Pancreas (tissue), 10 donors: ENCODE measurements at places on chromosomes 1 and 21. TPM values are rescaled to one million over a fixed set of nuclear protein-coding genes. Genes with fewer than 3 reads are reported as not detected.

MTARC2 gene
- 16.6 TPM for total RNA-seq

FAM151A gene
- total RNA-seq, result not detected

LIN28A gene
- not detected for total RNA-seq

KIF21B gene
- total RNA-seq, result 0.88 TPM

FLG2 gene
- not detected for total RNA-seq

TRNP1 gene
- total RNA-seq, result 14.2 TPM

GRCh38 chr1:22760455-22760854 is 49.8 kb downstream of the EPHB2 start:
- H3K4me3 ChIP-seq, result no peak overlapping the region
- no peak for DNase-seq
- H3K27ac ChIP-seq, result no peak overlapping the region
- H3K4me1 ChIP-seq, result no peaks in the 10 kb centered on the region

DNA sequence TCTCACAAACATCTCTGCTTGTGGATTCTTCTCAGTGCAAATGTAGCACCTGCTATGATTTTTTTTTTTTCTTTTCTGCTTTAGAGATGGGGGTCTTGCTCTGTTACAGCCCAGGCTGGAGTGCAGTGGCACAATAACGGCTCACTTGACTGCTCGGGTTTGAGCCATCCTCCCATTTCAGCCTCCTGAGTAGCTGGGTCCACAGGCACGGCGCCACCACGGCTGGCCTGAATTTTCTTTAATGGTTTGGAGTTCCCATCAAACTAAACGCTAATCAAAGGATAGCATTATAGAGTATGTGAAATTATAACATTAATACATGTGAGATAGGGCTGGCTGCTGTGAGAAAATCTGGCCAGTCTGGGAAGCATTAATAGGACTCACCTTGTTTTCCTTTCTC is 7.2 kb upstream of the PTGER3 start:
- H3K27ac ChIP-seq, result no peak overlapping the region
- DNase-seq, result no peak
- no peak overlapping the region for H3K4me3 ChIP-seq
- peaks cover 9% of the 10 kb centered on the region for H3K36me3 ChIP-seq

GRCh38 chr1:33872683-33873082 is 8.8 kb downstream of the HMGB4 start:
- no peak overlapping the region for H3K4me3 ChIP-seq
- H3K4me1 ChIP-seq, result no peaks in the 10 kb centered on the region
- no peak overlapping the region for H3K27ac ChIP-seq

- no peaks in the 10 kb centered on the region for H3K36me3 ChIP-seq
- no peak overlapping the region for H3K27ac ChIP-seq
- no peak for DNase-seq
Measured at GRCh38 chr1:182791281-182792179, 2.0 kb downstream of the NPL start.

GRCh38 chr1:51624855-51625254 is 8.0 kb downstream of the OSBPL9 start:
- no peak overlapping the region for H3K4me3 ChIP-seq
- H3K27ac ChIP-seq, result no peak overlapping the region
- no peaks in the 10 kb centered on the region for H3K36me3 ChIP-seq
- no peaks in the 10 kb centered on the region for H3K27me3 ChIP-seq

- no peaks in the 10 kb centered on the region for H3K4me1 ChIP-seq
- H3K4me3 ChIP-seq, result no peak overlapping the region
- no peak overlapping the region for H3K27ac ChIP-seq
- no peak for DNase-seq
- H3K27me3 ChIP-seq, result no peaks in the 10 kb centered on the region
Measured at GRCh38 chr1:211741788-211742187, 66.4 kb upstream of the NEK2 start.

- DNase-seq, result no peak
- H3K36me3 ChIP-seq, result peaks cover 13% of the 10 kb centered on the region
- H3K27me3 ChIP-seq, result no peaks in the 10 kb centered on the region
- H3K27ac ChIP-seq, result no peak overlapping the region
Measured at GRCh38 chr1:1262071-1262470, 11.6 kb downstream of the UBE2J2 start.

DNA sequence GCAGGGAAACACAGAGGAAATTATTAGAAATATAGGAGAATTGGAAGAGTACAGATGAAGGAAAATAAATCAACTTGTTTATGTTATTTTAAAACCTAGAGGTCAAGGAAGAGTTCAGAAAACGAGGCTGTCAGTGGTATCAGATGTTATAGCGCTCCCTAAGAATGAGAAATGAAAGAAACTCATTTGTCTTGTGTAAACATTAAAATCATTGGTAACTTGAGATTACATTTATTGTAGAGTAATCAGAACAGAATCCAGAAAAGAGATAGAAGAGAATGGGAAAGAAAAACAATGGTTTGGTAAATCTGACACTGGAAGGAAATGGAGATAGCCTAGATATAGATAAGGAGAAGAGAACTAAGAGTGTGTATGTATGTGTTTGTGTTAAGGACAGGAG is 106.4 kb downstream of the ATF6 start:
- no peaks in the 10 kb centered on the region for H3K27me3 ChIP-seq
- H3K4me1 ChIP-seq, result no peaks in the 10 kb centered on the region
- no peak overlapping the region for H3K4me3 ChIP-seq
- H3K27ac ChIP-seq, result no peak overlapping the region

DNA sequence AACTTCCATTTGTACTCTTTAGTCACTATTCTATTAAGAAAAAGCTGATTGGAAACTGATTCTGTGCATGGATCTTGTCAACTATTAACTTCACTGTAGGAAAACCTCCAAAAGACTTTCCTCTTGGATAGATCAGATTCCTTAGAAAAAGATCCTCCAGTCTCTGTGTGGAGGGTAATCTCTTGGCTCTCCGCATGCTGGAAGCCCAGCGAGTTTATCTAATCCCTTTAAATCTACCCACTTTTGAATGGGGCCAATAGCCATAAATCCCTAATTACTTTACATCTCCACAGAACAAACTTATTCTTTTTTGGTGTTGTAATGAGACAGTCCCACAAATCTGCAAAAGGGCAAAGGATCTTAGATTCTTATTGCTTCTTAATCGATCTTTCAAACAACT is 1206.4 kb upstream of the ADGRL4 start:
- DNase-seq, result no peak
- H3K27ac ChIP-seq, result no peak overlapping the region
- no peaks in the 10 kb centered on the region for H3K27me3 ChIP-seq
- no peaks in the 10 kb centered on the region for H3K4me1 ChIP-seq

- no peaks in the 10 kb centered on the region for H3K27me3 ChIP-seq
- H3K4me3 ChIP-seq, result no peak overlapping the region
- DNase-seq, result no peak
- H3K27ac ChIP-seq, result no peak overlapping the region
- H3K4me1 ChIP-seq, result no peaks in the 10 kb centered on the region
Measured at GRCh38 chr1:243455760-243456651, 200.2 kb downstream of the SDCCAG8 start.

DNA sequence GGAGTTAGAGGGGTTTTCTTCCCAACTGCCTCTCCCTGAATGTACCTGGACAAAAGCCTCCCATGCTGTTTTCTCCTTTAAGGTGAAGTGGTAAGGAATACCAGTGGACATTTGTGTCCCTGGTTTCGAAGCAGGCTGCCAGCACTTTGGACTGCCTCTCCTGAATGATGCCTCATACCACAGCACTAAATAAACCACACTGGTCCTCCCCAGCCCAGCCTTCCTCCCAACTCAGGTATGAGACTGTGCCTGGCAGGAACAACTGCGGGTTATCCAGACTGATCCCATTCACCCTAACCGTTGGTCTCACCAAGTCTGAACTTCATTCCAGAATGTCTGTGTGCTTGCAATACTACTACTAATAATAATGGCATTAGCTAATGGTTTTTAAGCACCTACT is 9.3 kb downstream of the COQ8A start:
- no peak overlapping the region for H3K4me3 ChIP-seq
- no peaks in the 10 kb centered on the region for H3K27me3 ChIP-seq
- no peaks in the 10 kb centered on the region for H3K36me3 ChIP-seq
- H3K4me1 ChIP-seq, result peaks cover 33% of the 10 kb centered on the region

GRCh38 chr1:181001091-181001780 is 21.4 kb downstream of the STX6 start:
- no peak for DNase-seq
- no peaks in the 10 kb centered on the region for H3K27me3 ChIP-seq
- peaks cover 11% of the 10 kb centered on the region for H3K36me3 ChIP-seq
- H3K27ac ChIP-seq, result no peak overlapping the region
- no peak overlapping the region for H3K4me3 ChIP-seq

- no peak overlapping the region for H3K27ac ChIP-seq
- no peaks in the 10 kb centered on the region for H3K36me3 ChIP-seq
- H3K27me3 ChIP-seq, result no peaks in the 10 kb centered on the region
- H3K4me3 ChIP-seq, result no peak overlapping the region
- no peaks in the 10 kb centered on the region for H3K4me1 ChIP-seq
Measured at GRCh38 chr1:196400478-196401451, 207.5 kb downstream of the KCNT2 start.

DNA sequence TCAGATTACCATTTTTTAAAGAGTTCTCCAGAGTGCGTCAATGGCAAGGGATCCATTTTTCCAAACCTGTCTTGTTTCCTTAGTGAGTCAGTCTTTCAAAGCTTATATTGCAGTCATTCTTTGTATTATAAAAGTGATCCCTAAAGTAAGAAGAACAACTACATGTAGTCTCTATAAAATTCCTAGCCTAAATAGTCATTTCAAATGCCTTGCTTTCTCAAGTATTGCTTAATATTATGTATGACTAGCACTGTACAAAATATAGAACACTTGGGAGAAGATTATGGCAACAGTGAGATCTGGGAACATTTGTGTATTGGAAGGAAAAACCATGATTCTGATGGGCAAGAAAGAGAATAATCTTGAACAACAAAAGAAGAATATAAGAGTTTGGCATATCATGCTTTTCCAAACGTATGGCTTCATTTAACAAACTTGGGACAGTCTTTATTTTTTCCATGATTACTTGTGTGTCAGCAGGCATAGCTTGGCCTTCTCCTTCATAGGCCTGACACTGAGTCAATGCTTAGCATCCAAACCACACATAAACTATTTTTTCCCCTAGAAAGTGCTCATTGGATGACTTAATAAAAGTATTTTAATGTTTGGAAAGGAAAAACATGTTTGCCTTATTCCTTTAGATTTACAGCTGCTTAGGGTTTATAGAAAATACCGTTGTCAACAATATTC is 547.4 kb downstream of the LTN1 start:
- no peaks in the 10 kb centered on the region for H3K27me3 ChIP-seq
- H3K4me1 ChIP-seq, result no peaks in the 10 kb centered on the region
- no peak overlapping the region for H3K4me3 ChIP-seq
- no peaks in the 10 kb centered on the region for H3K36me3 ChIP-seq

DNA sequence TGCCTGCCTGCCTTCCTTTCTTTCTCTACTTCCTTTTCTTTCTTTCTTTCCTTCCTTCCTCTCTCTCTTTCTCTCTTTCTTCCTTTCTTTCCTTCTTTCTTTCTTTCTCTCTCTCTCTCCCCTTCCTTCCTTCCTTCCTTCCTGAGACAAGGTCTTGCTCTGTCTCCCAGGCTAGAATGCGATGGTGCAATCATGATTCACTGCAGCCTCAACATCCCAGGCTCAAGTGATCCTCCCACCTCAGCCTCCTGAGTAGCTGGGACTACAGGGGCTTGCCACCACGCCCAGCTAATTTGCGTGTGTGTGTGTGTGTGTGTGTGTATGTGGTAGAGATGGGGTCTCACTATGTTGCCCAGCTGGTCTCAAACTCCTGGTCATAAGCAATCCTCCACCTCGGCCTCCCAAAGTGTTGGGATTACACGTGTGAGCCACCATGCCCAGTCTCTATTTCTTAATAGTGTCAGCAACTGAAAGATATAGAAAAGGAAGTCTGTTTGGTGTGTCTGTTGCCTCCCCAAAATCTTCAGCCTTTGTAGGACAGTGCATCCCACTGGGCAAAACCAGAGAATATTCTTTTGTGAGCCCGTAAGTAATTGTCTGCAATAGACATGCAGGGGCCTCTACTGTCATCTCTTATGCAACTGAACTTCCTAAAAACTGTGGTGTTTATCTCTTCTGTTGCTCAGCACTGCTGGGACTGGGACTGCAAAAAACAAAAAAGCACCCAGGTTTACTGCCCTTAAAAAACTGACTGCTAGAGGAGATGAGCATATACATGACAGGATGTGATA is 20.9 kb upstream of the RAB4A start:
- no peaks in the 10 kb centered on the region for H3K27me3 ChIP-seq
- H3K4me1 ChIP-seq, result no peaks in the 10 kb centered on the region
- DNase-seq, result no peak
- no peaks in the 10 kb centered on the region for H3K36me3 ChIP-seq
- H3K27ac ChIP-seq, result no peak overlapping the region

DNA sequence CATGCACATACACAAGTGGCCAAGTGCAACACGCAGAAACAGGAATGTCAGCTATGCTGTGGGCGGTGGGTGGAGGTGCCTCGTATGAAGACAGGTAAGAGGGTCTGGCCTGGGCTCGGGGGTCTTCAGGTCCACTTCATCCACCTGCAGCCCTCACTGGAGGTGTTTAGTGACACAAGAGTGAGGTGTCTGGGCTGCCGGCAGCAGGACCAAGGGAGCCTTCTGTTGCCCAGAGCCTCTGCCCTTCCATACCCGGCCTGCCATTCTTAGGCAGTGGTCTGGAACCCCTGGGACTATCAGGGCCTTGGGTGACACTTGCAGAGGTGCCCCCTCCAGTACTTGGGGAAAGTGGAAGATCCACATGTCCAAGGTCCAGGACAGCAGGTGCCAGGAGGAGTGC is 21.7 kb upstream of the ACTRT2 start:
- H3K4me1 ChIP-seq, result no peaks in the 10 kb centered on the region
- DNase-seq, result no peak
- H3K36me3 ChIP-seq, result no peaks in the 10 kb centered on the region
- no peaks in the 10 kb centered on the region for H3K27me3 ChIP-seq
- H3K27ac ChIP-seq, result no peak overlapping the region
- H3K4me3 ChIP-seq, result no peak overlapping the region
